Thymus (tissue), 14 donors: ENCODE measurements at places on chromosomes 6 and 20.
A peak's percentile ranks its signal among the peaks of the same experiment; 100 is the strongest.

DNA sequence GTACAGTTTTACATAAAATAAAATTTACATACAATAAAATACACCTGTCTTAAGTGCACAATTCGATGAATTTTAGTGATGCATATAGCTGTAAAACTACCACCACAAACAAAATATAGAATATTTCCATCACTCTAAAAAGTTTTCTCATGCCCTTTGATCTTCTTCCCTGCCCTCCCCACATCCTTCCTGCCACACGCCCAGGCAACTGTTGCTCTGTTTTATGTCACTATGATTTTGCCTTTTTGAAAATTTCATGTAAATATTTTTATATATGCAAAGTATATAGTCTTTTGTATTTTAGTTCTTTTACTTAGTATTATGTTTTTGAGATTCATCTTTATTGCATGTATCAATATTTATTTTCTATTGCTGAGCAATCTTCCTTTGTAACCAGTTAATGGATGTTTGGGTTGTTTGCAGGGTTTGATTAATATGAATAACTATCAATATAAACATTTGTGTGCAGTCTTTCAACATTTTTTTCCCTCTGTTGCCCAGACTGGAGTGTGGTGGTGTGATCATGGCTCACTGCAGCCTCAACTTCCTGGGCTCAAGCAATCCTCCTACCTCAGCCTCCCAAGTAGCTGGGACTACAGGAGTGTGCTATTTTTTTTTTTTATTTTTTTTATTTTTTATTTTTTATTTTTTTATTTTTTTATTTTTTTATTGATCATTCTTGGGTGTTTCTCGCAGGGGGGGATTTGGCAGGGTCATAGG lies 23.8 kb upstream of the SAMHD1 start:
- DNase-seq = no peak

GRCh38 chr6:108921547-108922361 lies 73.5 kb downstream of the ARMC2 start:
- DNase-seq = peak; percentile 16

DNA sequence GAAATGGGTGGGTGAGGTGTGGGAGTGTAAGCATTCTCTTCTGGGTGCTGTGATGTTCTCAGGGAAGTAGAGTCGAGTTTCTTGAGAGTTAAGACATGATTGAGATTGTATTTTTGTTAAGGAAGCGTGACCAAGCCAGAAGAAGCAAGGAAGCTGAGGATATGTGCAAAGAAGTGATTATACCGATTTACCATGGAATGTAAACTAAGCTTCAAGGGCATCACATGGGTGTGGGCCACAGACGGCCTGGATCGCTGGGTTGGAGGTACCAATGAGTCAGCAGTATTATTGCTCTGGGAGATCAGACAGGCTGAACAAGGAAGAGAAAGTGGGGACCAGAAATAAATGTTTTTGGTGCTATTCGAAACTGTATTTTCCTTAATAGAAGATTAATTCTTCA lies 184.1 kb upstream of the GMDS start:
- no peak for DNase-seq

- DNase-seq = peak; percentile 18
Observed at GRCh38 chr6:47669684-47670513, 28.5 kb upstream of the ADGRF4 start.

DNA sequence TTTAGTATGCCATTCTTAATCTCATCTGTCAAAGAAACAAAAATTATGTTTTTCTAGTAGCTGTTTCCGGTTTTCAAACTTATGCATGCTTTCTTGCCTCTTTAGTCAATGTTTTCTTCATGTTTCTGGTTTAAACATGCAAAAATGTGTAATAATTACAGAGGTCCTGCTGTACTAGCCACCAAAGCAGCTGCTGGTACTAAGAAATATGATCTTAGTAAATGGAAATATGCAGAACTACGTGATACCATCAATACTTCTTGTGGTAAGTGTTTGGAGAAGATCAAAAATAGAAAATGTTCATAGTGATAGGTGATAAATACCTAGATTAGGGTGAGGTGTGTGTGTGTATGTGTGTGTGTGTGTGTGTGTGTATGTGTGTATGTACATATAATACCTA lies 158.4 kb downstream of the MYO6 start:
- DNase-seq = no peak

- no peak for DNase-seq
Observed at GRCh38 chr6:41277605-41278004, 8.9 kb downstream of the TREM1 start.

GRCh38 chr6:50520326-50521266 lies 192.7 kb upstream of the TFAP2D start:
- no peak for DNase-seq
